Activated CD8-positive, alpha-beta memory T cell treated with anti-CD3 and anti-CD28 coated beads, Interleukin-2, amount 10 ng/mL, durations not matched to agents 7 days and 5 days (primary cell): ENCODE measurements at places on chromosomes 7 and 10. TPM values are rescaled to one million over a fixed set of nuclear protein-coding genes. Genes with fewer than 3 reads are reported as not detected.

- DNase-seq, result no peak
These were observed 88.7 kb downstream of the SAMD9 start for GRCh38 chr7:93029056-93029455.

- DNase-seq, result no peak
These were observed 101.7 kb upstream of the CTTNBP2 start for GRCh38 chr7:117974891-117975290.

DNA sequence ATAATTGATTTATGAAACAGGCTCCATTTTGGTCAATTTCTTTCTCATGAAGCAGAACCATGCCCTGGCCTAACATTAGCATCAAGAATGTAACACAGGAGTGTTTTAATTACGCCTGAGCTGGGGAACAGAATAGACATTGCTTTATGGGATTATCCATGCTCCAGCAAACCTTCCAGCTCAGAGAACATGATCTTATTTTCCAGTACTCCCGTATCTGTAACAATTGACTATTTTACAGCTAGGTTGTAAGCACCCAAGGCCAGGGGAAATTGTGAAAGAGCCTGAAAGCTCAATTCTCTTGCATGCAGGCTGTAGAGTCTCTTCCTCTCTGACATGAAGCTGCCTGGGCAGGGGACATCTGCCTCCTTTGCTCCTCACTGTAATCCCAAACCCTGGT, 30.8 kb upstream of the CRYGN start:
- DNase-seq, result no peak

DNA sequence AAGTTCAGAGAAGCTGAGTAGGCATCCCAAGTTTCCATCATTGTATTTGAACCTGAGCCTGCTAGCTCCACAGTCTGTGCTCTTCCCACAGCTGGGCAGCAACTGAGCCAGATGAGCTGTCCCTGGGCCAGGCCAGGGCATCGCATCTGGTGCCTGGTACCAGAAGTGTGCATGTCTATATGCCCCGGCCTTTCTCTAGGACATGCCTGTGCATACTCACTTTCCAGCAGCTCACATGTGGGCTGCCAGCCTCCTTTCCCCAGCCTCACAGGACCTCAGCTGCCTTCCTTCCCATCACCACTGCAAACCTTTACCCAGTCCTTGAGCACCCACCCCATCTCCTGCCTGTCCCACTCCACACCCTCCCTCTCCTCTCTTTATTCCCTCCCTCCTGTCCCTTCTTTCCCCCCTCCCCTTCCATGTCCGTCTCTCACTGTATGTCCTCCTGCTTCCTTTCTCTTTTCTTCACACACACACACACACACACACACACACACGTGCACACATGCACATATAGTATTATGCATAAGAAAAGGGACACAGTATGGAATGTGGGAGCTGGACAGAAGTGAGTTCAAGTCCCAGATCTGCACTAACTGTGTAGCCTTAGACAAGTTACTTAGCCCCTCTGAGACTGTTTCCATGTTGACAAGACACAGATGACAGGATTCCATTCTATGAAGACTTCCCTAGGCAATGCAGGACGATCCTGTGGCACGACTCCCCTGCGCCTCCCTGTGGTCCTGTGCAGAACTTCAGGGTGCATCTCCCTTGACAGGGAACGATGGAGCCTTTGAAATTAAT, 10.9 kb downstream of the CDHR1 start:
- peak; percentile 79 for DNase-seq

DNA sequence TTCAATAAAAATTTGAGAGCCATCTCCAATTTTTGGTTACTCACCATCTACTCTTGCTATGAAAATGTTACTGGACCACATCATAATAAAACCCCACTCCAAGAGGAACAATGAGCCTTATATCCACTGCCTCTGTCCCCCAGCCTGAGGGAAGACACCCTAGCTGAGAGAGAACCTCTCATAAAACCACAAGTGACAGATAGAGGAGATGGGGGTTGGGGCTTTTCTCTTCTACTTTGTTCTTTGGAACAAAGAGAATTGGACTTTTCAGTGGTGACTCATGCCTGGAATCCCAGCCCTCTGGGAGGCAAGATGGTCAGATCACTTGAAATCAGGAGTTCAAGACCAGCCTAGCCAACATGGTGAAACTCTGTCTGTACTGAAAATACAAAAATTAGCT, 27.6 kb upstream of the TAS2R16 start:
- DNase-seq, result no peak

DNA sequence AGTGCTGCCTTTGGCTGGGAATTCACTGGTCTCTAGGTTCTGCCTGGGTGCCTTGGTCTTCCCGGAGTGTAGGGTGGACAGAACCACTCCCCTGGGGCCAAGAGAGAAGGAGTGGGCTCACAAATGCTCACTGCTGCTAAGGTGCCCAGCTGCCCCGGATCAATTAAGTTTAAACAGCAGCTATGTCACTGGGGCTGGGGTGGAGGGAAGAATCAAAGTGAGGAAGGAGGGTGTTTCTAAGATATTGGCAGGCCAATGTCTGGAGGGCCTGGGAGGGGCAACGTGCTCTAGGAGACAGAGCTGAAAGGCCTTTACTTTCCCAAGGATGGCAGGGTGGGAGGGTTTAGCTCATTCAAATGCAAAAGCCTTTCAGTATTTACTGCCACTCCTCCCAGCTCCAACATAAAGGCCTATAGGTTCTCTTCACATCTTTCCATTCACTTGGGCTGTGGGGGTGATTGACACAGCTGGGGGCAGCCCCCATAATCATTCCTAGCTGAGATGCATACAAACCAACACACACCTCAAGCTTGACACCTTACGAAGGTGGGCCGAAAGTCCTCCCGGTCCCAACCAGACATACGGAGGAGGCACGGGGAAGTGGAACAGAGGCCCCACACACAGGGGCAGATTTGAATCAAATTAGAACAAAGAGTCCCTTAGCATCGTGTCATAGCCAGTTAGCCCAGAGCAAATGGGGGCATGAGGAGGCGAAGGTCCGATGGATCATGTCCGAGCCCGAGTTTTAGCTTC, 108.0 kb upstream of the EFCAB10 start:
- DNase-seq, result no peak

DNA sequence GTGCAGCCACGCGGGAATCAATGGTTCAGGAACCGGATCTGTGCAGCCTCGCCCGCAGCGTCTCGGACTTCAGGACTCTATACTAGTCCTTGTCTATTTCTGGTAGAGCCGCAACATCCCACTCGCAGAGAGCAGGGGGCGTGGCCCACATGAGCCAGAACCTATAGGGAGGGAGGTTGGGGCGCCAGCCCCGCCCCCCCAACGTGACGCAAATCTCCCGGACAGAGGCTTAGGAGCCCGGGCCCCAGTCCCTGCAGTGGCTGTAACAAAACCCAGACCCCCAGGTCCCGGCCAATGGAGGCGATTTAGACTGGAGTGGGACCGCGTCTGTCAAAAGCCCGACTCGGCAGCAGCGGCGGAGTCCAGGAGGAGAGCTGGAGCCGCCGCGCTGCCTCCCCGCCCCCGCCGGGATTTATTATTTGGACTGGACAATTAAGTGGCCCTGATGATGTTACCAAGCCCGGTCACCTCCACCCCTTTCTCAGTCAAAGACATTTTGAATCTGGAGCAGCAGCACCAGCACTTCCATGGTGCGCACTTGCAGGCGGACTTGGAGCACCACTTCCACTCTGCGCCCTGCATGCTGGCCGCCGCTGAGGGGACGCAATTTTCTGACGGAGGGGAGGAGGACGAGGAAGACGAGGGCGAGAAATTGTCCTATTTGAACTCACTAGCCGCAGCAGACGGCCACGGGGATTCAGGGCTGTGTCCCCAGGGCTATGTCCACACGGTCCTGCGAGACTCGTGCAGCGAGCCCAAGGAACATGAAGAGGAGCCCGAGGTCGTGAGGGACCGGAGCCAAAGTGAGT, at the start of gene NKX2-3:
NKX2-3 (plus strand) TSS at position 256 of the 809 bp plus-strand sequence; CDS start at position 446, 190 bp downstream.
- DNase-seq, result peak; percentile 59

GRCh38 chr7:101582971-101583370, 46.1 kb downstream of the MYL10 start:
- DNase-seq, result no peak

- DNase-seq, result peak; percentile 59
These were observed 637 bp downstream of the HSPA14 start for GRCh38 chr10:14838582-14839304.

DNA sequence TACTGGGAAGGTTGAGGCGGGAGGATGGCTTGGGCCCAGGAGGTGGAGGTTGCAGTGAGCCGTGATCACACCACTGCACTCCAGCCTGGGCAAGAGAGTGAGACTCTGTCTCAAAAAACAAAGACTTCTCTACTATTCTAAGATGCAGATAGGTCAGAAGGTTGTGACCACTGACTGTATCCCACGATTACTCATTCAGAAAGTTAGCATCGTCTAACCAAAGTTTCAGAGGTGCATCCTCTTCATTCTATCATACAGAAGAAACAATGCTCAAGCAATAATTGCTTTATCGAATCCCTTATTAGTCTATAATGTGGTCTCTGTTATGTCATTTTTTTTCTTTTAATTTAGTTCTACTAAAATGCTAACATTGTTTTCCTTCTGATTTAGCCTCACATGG, 348.7 kb upstream of the LRGUK start:
- no peak for DNase-seq

- DNase-seq, result no peak
These were observed 149.7 kb upstream of the AOAH start for GRCh38 chr7:36874041-36874440.

GRCh38 chr7:64626557-64626956, 39.4 kb upstream of the ZNF107 start:
- no peak for DNase-seq

GRCh38 chr7:30594540-30595435, at the start of gene GARS1:
Gene GARS1 (plus strand): TSS chr7:30594878. CDS start chr7:30594922, 44 bp downstream.
- peak; percentile 93 for DNase-seq

DNA sequence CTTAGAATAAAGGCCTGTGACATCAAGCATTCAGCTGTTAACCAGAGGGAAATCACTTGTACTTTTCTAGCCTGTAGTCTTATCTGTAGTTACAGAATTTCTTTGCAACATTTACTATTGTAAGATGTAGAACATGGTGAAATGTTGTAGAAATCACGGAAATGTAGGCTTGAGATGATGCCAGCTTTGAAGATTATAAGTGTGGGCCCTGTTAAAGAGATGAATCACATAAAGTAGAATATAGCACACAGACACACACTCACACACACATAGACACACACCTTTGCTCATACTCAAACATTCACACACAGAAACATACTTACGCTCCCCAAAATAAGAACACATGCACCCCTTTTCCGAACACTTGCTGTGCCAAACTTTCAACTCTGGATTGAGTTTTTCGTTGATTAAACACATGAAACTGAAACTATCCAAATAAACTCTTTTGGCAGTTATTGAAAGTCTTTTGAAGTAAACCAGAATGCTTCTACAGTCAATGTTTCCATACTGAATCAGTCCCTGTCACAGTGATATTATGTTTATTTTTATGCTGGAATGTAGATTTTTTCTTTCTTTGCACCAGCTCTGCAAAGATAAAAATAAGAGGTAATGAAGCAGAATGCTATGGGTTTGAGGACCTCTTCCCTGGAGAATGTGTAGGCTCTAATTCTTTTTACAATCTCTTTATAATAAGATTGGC, 230.3 kb upstream of the MEOX2 start:
- DNase-seq, result no peak

DNA sequence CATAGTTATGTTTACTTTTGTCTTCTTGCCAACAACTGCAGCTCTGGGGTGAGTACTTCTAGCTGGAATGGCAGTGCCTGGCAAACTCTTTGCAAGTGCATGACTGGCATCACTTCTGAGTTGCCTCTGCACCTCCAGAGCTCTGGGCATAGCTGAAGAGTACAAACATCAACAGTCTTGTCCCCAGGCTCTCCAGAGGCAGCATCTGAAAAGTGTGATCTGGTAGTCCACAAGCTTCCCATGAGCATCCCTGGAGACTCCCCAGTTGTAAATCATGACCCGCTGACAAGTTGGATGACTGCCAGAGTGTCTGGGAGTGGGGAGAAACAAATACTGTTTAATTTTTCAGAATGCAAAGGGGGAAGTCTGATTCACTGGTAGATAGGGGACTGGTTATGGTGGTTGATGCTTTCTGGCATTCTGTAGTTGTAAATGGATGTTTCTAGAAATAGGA, 138.9 kb upstream of the CDK13 start:
- no peak for DNase-seq

DNA sequence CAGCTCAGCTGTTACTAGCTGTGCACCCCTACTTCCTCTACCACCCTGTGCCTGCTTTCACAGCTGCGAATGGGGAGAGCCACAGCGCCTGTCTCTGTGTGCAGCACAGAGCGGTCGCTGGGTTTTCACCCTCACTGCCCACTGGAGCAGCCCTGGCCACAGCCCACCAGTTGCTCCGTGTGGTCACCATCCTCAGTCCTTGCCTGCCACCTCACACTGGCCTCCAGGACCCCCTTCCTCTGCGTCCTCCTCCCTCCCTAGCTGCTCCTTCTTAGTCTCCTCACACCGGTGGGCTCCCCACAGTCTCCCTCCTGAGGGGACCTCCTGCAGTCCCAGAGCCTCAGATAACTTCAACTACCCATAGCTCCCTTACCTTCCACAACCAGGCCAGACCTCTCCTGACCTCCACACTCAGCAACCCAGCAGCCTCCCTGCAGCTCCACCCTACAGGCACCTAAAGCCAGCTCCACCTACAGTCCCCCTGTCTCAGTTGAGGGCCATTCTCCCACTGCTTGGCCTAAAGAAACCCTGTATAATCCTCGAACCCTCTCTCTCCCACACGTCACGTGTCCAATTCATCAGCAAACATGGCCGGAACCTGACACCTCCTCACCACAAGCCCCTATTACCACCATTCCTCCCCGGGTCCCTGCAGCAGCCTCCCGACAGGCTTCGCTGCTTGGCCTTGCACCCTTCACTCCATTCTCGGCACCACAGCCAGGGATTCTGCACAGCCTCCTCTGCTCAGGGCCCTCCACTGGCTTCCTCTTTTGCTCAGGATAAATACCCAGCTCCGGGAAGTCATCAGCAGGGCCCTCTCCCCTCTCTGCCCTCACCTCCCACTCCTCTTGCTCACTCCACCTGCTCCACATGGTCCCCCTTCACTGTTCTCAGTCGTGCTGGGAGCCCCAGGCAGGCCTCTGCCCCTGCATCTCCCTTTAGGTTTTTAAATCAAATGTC, 28.1 kb downstream of the PLAC9 start:
- DNase-seq, result no peak

- DNase-seq, result no peak
These were observed 218.8 kb downstream of the ZWINT start for GRCh38 chr10:56142092-56142728.

- DNase-seq, result no peak
These were observed 71.0 kb downstream of the NRP1 start for GRCh38 chr10:33263453-33263852.

GRCh38 chr10:10623958-10624566, 393.6 kb upstream of the CELF2 start:
- no peak for DNase-seq

DNA sequence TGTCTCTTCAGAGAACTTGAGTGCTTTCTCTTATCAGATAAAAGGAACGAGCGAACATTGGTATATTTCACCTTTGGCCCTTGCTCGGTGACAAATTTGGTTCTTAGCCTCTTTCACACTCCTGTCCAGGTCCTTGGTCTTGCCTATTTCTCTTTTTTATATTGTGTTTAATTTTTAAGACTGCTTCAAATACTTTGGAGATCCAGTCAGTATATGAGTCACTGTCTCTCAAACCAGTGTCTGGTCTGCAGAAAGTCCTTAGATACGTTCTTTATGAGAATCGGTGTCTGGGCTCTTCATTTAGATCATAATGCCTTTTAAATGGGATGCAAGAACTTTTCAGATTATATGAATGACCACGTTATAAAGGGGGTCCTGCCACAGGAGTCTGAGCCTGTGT, 55.0 kb downstream of the PIK3AP1 start:
- DNase-seq, result no peak

Gene CDNF
- 0.50 TPM for total RNA-seq

Gene DYNC1I1
- total RNA-seq, result not detected

Gene GIMAP7
- total RNA-seq, result 89.7 TPM

Gene CTAGE15
- not detected for total RNA-seq

Gene KLF14
- total RNA-seq, result not detected

Gene CCDC136
- total RNA-seq, result 4.4 TPM

Gene CFAP46
- total RNA-seq, result not detected

Gene OR2A1
- not detected for total RNA-seq
